Stimulated activated CD4-positive, alpha-beta T cell treated with anti-CD3 and anti-CD28 coated beads, Interleukin-2, amount 100 ng/mL, for 48 hours (primary cell): ENCODE measurements at places on chromosomes 11 and 22.

DNA sequence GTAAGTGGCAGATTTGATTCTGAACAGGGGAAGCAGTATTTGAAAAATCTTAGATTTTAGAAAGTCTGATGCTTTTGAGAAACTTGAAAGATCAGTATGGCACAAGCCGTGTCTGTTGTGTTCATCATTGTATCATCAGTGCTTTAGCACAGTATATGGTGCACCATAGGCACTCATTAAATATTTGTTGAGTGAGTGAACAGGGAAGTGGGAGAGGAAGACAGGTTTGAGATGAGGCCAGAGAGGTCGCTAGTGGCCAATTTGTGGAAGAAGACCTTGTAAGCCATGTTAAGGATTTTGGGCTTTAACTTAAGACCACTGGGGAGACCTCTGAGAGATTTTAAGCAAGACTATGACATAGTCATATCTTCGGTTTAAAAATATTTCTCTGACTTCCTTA, 12.9 kb downstream of the CHEK1 start:
- no peak for DNase-seq

- DNase-seq: no peak
Observed at GRCh38 chr11:60900673-60901404, 5.5 kb downstream of the PRPF19 start.

DNA sequence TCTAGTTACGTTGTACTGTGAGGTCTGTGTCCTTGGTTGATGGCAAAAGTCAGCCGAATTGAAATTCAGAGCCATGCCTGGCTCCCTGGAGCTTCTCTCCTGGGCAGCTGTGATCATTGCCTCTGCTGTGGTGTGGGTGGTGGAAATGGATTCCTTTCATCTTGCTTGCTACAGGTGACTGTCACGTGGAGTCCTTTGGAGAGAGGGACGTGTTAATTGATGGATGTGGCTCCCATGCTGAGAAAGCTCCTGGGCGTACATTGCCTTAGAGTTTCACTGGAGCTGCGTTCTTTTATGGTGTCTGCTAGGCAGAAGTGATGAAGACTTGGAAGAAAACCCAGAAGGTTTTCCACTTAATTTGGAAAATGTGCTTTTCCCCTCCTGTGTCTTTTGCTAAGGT, 41.9 kb upstream of the PPP6R3 start:
- no peak for DNase-seq

DNA sequence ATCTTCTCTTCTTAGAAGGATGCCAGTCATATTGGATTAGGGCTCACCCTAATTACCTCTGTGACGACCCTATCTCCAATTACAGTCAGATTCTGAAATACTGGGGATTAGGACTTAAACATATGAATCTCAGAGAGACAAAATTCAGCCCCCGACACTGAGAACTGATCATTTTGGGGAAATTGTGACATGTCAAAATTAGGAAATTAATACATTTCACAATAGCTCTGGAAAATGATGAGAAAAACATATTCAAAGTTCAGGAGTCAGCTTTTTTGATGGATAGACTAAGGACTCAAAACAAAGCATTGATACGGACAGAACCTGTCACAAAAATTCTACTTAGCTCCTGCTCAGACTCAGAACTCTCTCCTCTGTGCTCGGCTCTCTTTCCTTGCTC, 40.8 kb downstream of the COMMD9 start:
- no peak for DNase-seq

DNA sequence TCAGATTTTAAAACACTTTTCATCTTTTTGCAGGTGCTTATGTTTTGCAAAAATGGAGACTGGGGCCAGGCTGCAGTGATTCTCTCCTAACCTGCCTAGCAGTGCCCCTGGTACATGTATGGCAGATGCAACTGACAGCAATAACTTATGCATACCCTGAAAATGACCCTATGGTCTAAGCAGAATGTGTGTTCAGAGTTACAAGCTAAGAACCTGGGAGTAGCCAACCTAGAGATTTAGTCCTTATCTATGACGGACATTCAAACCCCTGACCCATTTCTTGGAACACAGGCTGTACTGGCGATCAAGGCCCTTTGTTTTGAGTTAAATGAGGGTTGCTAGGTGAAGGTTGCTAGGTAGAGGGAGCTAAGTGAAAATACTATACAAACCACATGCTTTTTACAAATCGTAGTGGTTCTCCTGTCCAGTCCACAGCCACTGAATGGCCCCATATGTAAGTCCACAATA, 184.9 kb upstream of the SESN3 start:
- DNase-seq: no peak

DNA sequence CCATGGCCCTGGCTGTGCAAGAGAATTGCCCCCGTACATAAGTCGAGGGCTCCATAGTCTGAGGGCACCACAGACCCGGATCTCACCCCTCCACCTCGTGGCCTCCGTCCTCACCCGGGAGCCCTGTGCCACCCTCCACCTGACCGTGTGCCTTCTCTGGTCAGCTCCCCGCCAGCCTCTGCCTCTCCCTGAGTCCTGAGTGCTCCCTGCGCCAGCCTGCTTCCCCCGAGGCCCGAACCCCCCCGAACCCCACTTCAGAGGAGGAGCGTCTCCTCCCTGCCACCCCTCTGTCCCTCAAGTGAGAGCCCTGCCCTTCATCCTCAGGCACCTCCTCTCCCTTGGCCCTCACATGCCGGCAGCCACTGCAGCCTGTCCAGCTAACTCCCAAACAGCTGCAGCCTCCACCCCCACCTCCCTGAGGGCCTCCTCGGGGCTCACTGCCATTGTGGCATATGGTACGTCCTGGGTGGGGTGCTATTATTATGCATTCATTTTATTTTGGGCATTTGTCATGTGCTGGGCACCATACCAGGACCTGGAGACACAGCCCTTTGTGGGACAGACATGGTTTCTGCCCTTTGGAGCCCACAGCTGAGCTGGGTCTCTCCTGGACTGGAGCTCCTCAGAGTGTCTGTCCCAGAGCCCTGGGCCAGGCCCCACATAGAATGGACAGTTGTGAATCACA, 67.2 kb downstream of the MYO7A start:
- no peak for DNase-seq

- no peak for DNase-seq
Observed at GRCh38 chr22:44561139-44561840, 63.3 kb upstream of the RTL6 start.

DNA sequence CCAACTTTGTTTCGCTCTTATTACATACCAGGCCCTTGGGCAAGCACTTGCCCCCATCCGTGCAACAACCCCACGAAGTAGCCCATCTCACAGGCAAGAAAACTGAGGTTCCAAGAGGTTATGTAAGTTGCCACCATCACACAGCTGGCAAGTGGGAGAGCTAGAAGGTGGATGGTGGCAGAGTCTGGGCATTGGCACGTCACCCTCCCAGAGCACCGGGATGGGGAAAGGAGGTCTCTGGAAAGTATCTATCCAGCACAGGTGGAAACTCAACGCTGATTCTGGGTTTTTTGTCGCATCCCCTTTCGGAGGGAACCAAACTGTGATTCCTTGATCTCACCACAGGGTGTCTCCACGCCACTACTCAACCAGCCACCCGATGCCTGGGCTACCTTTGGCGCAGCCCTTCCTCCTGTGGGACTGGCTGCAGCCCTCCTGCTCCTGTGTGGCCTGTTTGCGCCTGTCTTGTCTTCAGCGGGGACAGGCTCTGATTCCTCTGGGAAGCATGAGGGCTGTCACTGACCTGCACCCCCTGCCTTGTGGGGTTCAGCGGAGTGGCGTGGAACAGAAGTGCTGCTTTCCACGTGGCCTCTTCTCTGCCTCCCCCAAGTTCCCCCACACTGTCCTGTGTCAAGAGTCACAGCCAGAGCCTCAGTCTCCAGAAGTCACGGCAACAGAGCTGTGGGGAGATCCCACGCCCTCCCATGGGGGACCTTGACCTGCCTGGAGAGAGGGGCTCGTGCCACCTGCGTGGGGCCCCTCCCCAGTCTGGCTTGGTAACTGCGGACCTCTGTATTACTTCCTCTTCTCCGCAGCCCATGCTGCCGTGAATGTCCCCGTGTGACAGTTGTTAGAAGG, 34.4 kb upstream of the TRIM29 start:
- DNase-seq: peak; percentile 37

DNA sequence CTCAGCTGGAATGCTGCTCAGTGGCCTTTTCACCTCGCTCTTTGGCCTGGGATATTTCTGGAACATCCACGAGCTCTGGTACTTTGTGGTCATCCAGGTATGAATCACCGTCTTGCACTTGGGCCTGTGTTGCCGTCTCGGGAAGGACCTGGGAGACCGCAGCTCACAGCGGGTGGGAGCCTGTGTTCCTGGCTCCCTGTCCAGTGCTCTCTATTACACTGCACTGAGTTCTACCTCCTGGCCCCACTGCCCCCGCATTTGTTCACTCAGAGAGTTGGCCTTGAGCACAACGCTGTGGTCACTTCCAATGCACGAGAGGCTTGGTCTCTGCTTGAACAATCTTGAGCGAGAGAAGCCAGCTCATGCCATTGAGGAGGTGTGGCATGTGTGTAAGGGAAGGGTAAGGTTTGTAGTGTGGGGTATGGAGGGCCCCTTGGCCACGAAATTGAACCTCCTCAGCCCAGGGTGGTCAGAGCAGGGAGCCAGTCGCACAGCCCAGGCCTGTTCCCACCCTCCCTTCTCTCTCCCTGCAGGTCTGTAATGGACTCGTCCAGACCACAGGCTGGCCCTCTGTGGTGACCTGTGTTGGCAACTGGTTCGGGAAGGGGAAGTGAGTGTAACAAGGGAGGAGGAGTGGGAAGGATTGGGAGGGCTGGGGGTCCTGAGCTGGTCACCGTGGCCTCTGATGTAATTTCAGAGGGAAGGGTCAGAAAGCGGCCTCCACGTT, 16.2 kb downstream of the SLC37A2 start:
- no peak for DNase-seq

- DNase-seq: no peak
Observed at GRCh38 chr11:82978422-82979099, 77.0 kb downstream of the DDIAS start.

GRCh38 chr22:17342361-17342760, 26.9 kb upstream of the CECR2 start:
- no peak for DNase-seq

DNA sequence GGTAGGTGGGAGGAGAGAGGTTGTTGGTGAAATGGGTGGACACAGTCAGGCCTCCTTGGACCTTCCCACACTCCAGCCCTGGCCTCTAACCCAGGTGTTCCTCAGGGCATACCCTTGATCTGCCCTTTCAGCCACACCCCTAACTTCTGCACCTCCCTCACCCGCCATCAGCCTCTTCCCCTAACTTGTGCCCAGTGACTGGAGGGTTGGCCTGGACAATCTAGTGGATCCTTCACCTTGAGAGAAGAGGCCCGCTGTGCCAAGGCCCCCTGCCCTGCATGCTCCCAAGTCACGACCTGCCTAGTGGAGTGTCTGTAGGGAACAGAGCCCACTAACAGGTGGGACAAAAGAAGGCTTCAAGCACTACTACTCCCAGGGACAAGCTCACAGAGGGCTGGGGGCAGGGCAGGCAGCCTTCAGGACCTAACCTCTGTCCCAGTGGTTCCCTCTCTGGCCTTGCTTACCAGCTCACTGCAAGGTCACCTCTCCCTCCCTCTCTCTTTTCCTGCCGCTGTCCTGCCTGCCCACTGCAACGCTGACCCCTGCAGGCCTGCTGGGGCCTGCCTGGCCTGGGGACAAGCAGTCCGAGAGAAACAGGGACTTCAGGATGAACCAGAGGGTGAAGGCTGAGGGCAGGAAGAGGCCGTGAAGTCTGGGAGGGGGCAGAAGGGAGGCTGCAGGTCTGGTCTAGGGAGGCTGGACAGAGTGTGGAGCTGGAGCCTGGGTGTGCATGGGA, 3.3 kb downstream of the SYT7 start:
- DNase-seq: no peak

DNA sequence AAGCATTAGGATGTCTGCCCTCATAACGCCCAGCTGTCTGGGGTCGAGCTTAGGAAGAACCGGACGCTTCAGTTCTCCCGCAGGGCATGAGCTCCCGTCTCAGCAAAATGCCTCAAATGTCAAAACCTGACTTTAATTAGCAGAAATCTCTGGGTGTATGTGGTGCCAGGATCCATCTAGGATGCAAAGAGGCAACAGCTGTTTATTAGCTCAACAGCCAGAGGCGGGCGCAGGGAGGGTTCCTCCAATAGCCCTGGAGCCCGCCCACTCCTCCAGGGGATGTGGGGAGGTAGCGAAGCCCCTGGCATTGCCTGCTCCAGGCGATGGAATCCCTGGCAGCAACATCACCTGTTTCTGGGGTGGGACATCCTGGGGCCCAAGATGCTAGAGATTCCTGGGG, 39.4 kb upstream of the RTL6 start:
- no peak for DNase-seq

DNA sequence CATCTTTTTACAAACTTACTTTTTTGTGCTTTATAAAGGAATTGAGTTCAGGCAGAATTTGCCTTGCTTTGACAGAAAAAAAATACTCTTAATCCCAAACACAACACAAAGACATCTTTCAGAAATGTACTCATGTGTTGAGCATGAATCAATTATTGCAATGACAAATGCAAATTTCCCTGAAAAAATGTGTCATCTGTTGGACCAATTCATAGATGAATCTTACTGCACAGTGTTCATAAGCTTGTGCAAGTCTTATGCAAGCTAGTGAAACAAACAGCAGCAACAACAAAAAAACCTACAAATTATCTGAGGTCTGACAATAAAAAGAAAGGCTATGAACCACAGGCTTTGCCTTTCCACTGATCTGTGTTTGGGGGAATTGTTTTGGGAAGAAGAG, 42.3 kb upstream of the HTATIP2 start:
- no peak for DNase-seq

DNA sequence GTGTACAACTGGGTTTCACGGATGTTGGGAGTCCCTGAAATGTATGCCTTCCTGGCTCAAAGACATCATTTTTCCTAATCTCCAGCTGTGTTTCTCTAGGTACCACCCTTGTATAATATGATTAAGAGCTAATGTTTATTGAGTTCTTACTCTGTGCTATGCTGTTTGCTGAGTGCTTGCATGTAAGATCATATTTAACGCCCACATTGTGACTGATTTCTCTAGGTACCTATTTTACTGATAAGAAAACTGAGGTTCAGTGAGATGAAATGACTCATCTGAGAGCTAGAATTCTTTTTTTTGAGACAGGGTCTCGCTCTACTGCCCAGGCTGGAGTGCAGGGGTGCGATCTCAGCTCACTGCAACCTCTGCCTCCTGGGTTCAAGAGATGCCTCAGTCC, 42.6 kb downstream of the FAM227A start:
- DNase-seq: no peak

GRCh38 chr11:92297567-92298553, 73.2 kb downstream of the FAT3 start:
- no peak for DNase-seq

DNA sequence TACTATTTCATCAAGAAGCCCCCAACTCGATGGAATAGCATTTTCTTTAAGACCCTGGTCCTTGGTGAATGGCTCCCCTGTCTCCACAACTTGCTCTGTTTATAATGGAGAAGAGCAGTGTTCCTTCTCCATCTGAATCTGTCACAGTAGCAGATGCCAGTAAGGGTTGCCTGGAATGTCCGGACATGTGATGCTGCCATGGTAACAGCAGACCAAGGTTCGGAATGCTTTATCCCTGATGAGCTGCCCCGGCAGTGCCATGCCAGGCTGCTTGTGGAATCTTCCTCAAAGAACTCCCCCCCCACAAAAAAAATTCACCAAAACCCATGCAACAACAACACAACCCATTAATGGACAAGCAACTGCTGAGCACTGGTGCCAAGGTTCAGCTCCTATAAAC, 72.5 kb downstream of the KCNC1 start:
- DNase-seq: no peak

GRCh38 chr11:74388678-74389327, 9.4 kb downstream of the PGM2L1 start:
- DNase-seq: peak; percentile 62
